Psoas muscle (tissue), 8 donors: ENCODE measurements at places on chromosomes 12 and 14.

DNA sequence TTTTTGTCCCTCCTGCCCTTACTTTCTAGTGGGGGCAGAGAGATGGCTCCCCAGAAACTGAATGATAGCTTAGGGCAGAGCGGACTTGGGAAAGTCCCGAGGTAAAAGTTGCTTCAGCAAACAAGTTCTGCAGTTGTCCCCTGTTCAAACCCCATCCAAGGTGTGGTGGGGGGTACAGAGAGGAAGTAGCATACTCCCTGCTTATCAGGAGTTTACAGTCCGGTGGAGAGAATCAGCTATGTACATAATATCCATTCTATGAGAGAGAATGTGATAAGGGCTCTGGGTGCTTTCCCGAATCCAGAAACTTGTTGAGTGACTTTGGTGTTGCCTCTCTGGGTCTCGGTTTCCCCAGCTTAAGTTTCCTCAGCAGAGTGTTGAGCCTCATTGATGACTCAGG lies 40.4 kb upstream of the VRK1 start:
- no peak for DNase-seq

DNA sequence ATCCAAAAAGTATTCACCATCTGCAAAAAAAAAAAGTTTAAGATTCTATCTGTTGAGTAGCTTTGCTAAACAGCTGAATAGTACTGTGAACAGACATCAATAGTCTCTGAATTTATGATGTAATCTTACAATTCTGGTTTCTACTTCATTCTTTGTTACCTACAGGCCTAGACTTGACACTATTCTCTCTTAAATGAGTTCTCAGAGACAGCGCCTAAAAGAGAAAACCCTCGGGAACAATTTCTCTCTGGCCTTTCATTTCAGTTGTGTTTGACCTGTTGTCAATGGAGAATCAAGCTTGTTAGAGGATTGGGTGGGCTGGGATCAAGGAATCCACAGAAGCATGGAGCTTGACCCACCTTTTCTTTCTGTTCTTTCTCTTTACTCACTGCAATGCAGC lies 5.9 kb upstream of the TWF1 start:
- no peak for DNase-seq

- DNase-seq: no peak
Observed at GRCh38 chr12:30025317-30025716, 241.6 kb upstream of the TMTC1 start.

DNA sequence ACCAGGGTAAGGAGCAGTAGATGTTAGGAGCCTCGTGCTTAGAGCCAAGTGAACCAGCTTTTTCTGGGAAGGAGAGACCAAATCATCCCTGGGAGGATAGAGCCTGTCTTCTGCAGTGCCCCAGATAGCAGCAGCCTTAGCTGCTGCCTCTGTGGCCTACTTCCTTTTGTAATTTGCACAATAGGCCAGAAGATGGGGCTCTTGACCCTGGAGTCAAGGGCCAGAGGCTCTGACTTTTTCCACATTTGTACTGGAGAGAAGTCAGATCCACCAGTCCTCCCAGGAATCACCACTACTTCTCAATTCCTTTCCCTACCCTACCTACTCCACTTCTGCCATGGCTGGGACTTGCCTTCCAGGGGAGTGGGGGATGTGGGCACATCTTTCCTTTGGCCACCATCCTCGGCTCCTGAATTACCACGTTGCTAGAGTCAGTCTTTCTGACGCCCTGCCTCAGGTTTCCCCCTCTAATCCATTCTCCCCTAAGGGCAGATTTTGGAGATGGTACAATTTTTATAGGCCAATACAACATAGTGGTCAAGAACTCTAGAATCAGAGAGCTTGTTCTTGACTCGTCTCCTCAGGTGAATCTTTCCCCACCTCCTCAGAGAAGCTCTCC lies 3.3 kb upstream of the SLC4A8 start:
- no peak for DNase-seq

GRCh38 chr12:64840119-64840518 lies 15.7 kb downstream of the TBC1D30 start:
- no peak for DNase-seq

DNA sequence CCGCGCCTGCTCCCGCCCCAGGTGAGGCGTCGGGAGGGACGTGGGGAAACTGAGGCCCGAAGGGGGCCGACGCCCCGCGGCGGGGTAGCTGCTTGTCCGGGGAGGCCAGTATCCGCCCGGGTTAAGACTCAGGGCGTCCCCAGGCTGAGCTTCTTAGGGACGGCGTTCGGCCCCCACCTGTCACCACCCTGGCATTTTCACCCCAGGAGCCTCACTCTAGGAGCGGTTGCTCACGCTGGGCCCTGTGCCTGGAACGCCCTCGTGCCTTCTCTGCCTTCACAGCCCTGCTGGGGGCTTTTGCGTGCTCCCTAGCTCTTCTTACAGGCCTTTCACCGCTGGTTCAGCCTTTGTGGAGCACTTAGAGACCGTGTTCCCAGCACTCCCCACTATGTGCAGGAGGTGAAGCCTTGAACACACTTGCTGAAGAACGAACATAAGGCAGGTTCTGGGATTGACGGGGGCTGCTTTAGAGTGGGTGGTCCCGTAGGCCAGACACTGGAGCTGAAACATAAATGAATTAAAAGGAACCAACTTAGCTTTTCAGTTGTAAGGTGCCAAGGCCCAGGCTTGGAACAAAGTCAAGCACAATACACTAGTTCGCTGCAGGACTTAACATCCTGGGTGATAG lies 601 bp downstream of the ZNF839 start:
- DNase-seq: peak; percentile 85

- no peak for DNase-seq
Observed at GRCh38 chr14:59310633-59311032, 122.2 kb downstream of the DAAM1 start.

GRCh38 chr12:27462851-27463250 lies 16.3 kb downstream of the SMCO2 start:
- no peak for DNase-seq

- no peak for DNase-seq
Observed at GRCh38 chr12:51388846-51389245, 2.4 kb downstream of the GALNT6 start.

GRCh38 chr12:62005615-62006014 lies 254.6 kb upstream of the USP15 start:
- DNase-seq: no peak

DNA sequence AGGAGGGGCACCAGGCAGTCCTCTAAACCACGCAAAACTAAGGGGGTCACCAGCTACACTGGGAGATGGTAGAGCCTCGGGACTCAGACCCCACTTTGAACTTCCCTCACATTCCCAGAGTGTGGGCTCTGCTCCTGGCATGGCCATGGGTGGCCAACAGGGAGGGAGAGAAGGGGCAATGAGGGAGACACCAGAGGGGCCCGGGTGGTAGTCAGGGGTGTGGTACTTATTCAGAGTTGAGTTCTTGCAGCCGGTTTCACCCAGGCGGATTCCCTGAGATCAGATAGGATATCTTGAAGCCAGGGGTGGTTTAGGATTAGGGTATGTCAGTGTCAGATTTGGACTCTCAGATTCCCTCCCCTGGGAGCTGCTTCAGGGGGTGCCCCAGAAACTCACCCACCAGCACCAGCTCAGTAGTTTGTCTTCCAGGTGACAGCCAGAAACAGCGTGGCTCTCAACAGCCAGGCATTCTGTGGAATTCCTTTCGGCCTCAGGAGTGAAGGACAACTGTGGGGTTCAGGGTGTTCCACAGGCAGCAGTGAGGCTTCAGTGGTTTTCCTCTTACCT lies 56.0 kb downstream of the ELK3 start:
- DNase-seq: no peak

GRCh38 chr12:101551362-101552114 lies 43.2 kb upstream of the MYBPC1 start:
- DNase-seq: no peak

DNA sequence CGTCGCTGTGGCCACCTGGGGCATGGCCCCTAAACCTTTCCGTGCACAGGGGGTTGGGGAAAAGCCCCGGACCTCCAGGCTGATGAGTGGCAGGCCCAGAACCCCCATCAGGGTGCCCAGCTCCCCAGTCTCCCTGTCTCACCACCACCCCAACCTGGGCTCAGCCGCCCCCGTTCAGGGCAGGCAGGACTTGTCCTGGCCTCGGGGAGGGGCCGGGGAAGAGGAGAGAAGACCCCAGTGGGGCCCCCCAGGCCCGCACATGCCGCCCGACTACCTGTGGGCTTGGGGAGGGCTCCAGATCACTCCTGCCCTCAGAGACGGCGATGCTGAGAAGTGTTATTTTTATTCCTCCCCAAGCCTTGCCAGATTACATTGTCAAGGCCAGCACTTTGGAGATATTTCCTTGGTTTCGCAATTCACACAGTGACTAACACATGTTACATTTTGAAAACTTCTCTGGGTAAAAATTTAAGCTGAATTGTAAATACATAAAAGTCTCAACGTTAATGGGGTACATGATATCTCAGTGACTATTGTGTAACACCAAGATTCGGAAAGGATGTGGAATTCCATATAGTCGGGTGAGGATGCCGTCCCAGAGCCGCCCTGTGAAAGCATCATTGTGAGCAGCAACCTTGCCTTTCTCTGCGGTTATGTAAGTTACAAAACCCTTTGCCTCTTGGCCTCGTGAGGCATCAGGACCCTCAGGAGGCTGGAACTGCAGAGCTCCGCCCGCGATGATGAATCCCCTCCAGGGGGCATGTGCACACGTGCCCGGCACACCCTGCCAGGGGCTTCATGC lies 85.6 kb upstream of the DIO3 start:
- DNase-seq: no peak

DNA sequence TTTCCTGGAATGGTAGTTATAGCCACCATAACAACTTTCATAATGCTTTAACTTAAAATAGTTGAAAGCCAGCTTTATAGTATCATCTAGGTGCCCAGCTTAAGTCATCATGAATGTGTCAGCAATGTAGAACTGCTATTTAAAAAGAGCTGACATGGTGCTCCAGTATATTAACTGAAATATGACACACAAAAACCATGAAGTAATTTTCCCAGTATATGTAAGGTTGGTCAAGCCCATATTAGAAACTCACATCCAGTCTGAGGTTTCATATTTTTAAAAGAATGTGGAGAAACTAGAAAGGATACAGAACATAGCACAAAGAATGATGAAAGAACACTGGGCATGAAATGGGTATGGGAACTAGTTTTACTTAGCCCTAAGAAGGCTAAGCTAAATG lies 121.3 kb upstream of the KRAS start:
- DNase-seq: no peak

DNA sequence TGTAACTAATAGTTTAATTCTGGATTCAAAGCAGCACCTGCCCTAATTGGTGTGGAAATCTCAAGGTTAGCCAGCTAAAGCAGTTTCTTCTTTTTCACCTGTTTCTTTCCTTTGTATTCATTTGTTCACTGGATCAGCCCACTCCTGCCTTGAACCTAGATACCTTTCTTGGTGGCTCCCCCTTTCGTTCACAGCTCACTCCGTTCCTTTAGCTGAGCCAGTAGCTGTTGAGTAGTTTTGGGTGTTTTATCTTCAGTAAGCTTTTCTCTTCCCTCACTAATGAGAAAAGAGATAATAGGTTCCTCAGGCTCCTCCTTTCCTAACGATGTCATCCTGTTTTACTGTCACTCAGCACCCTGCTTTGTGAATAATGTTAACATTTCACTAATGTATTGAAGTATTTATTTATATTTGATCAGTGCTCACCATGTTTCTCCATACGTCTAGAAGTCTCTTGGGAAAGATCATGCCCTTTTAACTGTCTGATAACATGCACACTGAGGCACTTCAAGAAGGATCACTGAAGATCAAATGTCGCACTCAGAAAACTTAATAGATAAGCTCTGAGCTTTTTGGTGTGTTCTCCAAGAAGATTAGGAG lies 121.1 kb downstream of the TGFB3 start:
- no peak for DNase-seq

DNA sequence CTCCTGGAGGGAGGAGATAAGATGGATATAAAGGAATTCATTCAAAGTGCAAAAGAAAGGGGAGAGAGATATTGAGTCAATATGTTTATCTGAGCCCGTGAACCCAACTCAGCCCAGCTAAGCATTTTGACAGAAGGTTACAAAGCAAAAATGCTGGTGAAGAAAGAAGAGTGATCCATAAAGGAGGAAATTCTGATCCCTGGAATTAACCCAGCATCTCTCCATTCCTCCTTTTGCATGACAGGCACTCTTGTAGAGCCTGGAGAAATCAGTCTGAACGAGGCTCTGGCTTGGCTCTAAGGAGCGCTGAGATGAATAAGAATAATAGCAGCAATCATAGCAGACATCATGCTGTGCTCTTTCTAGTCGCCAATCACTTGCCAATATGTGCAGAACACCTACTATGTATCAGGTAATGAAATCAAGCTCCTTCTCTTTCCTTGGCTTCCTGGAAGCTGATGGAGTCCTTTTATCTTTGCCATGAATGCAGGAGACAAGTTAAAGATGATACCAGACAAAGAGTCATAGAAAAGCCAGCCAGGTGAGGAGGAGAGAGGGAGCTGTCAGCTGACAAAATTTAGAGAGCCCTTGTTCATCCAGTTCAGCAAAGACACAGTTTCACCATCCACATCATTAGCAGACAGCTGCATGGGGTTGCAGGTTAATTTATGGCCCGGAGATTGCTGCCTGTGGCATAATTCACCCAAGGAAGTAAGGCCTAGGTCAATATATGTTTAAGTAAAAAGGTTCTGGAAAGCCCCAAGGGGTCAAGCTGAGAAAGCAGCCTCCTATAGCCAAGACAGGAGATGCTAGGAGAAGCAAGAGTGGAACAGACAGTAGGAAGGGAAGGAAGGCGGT lies 476.5 kb upstream of the TBX3 start:
- no peak for DNase-seq

DNA sequence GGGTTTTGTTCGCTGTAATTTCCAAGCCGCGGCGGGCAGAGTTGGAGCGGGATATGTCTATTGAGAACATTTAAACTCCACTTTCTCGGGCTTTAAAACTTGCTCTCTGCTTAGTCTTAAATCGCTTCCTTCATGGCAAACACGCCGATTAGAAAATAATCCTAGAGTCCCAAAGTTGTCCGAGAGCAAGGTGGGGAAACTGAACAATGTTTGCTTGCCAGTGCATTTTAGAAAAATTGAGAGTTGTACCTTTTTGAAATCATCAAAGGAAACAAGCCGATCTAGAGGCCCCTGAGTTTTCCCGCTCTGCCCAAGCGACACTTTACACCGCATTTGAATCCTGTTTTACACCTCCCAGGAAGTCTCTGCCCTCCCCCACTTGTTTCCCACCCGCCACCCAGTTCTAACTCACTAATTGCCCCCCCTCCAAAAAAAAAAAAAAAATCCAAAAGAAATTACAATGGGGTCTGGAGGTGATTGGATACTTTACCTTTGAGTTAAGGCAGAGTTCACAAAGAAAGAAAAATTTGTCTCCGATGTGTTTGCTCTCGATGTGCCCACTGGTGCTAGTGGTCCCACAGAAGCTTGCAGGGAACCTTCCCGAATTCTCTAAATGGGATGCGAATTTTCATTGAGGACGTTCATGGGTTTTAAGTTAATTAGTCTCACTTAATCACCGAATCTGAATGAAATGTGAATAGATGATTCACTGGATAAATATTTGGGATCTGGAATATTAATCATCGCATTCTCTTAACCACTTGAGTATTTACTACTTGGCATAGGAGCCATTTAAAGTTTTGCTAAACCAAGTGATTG lies 2.3 kb downstream of the HMGA2 start:
- DNase-seq: no peak

- no peak for DNase-seq
Observed at GRCh38 chr14:73392329-73393257, 65.8 kb downstream of the NUMB start.

- no peak for DNase-seq
Observed at GRCh38 chr12:58727521-58727920, 192.8 kb downstream of the LRIG3 start.

- no peak for DNase-seq
Observed at GRCh38 chr14:94011795-94012194, 14.3 kb upstream of the OTUB2 start.
